ENCODE measurements at places on chromosomes 1 and 21.
A peak's percentile ranks its signal among the peaks of the same experiment; 100 is the strongest.

DNA sequence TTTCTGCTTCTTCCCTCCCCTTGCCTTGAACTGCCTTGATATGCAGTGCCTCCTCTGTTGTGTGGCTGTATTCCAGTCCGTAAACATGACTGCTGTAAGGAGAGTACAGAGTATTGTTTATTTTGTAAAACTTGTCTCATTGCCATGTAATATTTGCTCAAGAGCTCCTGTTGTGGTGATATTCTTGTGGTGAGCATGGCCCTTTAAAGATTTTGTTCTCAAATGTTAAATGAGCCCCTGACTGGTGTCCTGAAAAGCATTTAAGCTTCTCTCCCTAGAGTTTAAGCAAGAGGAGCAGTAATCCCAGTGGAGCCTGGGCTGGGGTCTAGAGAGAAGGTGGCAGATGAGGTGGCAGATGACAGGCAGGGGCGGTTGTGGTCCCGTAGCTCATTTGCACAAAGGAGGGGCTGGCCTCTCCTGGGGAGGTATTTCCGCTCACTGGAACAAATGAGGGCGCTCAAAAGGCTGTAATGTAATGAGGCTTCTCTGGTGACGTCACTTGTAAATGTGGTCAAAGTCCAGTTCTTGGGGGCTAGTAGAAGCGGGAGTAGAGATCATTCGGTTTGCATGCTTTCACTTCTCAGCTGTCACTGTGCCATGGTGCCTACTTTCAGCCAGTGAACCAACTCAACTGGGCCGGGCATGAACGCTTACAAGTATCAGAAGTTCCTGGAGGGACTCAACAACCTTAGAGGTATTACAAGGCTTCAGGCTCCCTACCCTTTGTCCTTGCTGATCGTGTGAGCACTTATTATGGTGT lies 46.0 kb upstream of the MACF1 start:
- DNase-seq, result peak; percentile 69

DNA sequence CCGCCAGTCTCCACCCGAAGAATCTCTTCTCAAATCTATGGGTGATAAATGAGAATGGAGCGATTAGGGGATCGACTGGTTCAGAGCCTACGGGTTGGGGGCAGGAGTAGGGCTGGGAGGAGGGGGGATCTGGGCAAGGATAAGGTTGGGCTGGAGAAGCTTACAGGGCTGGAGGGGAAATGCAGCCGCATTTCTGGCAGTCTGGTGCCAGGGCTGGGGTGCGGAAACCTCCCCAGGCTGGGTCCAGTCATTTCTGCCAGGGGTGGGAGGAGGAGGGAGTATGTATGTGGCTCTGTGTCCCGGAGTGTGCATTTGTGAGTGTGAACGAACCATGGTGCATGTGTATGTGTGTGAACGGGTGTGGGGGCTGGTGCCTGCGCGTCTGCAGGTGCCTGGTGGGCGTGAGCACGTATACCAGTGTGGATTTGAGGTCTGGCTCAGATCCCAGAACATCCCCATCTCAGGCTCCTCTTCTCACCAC lies 10.2 kb downstream of the C1orf216 start:
- DNase-seq, result peak; percentile 30

- no peak for DNase-seq
These were observed 79.6 kb upstream of the AK4 start for GRCh38 chr1:65068202-65069010.

DNA sequence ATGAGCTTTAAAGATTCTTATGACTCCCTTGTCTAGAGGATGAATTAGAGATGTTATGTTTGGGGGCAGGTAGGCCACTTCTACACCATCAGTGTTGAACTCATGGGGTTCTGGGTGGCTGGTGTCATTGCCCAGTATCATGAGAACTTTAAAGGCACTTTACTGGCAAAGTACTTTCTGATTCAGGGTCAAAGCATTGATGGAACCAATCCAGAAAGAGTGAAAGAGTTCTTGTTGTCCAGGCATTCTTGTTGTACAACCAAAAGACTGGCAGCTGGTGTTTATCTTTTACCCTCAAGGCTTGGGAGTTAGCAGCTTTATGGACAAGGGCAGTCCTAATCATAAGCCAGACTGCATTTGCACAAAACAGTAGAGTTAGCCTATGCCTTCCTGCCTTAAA lies 673.0 kb downstream of the USP25 start:
- DNase-seq, result no peak

GRCh38 chr1:22709891-22710700 lies 543 bp upstream of the EPHB2 start:
- peak; percentile 73 for DNase-seq

GRCh38 chr1:75202751-75203150 lies 68.6 kb downstream of the LHX8 start:
- no peak for DNase-seq

DNA sequence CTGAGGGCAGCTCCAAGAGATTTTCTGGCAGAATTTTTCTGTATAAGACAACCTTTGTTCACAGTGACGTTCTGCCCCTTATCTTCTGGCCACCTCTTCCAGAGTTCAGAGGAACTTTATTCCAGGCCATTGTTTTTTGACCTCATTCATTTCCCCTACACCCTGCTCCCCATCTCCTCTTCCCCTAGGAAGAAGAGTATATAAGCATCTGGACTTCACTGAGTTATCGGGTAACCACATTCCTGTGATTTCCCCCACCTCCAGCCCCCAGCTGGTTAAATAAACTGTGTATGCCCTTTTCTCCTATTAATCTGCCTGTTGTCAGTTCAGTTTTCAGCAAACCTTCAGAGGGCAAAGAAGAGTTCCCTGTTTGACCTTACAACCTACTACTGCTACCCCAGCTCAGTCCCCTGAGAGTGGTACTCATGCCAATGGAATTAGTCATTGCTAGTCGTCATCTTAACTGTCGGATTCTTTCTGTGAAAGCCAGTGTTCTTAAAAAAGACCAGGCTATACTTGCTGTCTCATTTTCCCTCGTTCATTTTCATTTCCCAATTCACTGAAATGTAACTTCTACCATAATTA lies 14.3 kb upstream of the ALG14 start:
- DNase-seq, result peak; percentile 95

DNA sequence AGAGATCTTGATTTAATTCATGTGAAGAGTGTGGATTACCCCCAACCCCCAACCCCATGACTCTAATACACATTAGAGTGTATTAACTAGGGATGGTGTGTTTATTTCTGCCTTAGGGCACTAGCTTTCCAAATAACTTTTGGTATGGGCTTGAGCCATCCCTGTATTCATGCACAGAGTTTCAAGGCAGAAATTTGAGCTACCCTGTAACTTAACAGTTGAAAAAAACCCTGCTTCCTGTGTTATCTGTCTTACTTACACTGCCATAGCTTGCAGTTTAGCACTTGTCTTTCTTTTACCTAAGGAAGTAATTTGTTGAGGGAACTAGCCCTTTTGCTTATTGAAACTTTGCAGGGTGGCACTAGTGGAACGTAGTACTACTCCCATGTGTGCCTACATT lies 6.3 kb downstream of the SRSF11 start:
- no peak for DNase-seq

- peak; percentile 93 for DNase-seq
These were observed 37.0 kb downstream of the LRIG2 start for GRCh38 chr1:113109908-113110554.

- peak; percentile 87 for DNase-seq
These were observed 25.3 kb downstream of the A3GALT2 start for GRCh38 chr1:33295450-33296081.

GRCh38 chr1:25820247-25821111 lies 725 bp downstream of the MTFR1L start:
- DNase-seq, result peak; percentile 67

DNA sequence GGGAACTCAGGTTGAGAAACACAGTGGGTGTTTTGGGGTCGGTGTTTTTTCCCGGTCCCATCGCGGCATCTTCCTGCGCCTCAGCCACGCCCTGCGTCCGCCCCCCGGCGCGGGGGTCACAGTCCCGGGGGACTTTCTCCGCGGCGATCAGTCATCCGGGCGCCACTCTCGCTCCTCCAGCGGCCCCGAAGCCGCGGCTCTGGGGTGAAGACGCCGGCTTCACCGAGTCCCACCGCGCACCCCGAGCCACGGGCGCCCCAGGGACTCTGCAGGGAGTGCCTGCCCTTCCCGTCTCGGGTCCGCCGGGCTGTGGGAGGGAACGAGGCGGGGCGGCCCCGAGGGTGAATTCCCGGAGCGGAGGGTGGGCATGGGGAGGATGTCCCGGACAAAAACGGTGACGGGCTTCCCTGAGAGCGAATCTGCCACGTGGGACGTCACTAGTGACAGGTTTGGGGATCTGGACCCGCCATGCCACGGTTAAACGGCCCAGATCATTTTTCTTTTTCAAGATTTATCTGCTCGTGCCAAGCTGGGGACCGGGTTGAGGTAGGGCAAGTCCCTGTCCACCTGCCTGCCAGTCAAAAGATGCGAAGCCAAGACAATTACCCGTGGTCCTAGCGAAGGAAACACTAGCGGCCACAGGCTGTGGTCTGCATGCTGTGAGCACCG lies 717 bp upstream of the BATF3 start:
- peak; percentile 35 for DNase-seq

GRCh38 chr1:26097696-26098095 lies 13.9 kb upstream of the PDIK1L start:
- DNase-seq, result peak; percentile 73

DNA sequence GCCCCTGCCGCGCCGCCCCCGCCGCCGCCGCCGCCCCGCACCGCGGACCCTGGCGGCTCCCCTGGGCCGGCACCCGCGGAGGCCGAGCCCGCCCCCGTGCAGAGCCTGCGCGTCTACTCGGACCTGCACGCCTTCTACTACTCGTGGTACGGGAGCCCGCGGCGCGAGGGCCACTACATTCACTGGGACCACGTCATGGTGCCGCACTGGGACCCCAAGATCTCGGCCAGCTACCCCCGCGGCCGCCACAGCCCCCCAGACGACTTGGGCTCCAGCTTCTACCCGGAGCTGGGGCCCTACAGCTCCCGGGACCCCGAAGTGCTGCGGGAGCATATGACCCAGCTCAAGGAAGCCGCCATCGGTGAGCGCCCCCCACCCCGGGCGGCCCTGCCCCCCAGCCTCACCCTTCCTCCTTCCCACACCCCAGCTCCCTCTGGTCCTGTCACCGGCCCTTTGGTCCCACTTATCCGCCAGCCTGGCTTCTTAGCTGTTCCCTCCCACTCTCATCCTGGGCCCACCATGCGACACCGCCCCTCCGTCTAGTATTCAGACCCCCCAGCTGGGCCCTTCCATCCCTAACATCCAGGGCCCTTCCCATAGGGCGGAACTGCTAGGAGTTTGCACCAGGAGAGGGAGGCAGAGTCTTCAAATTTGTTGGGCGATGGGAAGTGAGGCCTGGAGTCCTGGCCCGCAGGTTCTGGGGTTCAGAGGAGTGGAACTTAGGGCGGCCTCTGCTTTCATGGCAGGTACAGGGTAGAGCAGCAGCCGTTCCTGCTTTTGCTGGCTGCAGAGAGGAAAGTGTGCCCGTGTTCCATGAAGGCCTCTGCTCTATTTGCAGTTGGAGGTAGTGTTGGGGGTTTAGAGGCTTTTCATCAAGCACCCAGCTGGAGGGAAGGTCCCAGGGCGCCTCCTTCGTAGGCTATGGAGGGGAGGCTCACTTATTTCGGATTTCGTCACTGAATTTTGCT lies 1.0 kb downstream of the MANEAL start:
- no peak for DNase-seq

GRCh38 chr1:112872551-112872962 lies 83.4 kb downstream of the SLC16A1 start:
- DNase-seq, result no peak

- no peak for DNase-seq
These were observed 2.3 kb downstream of the FCRLB start for GRCh38 chr1:161723459-161724141.
